ENCODE measurements at places on chromosomes 13 and 19. TPM values are rescaled to one million over a fixed set of nuclear protein-coding genes. Genes with fewer than 3 reads are reported as not detected.

DCT gene
- total RNA-seq: 0.19 TPM

MYADM gene
- 360 TPM for total RNA-seq

ZNF93 gene
- total RNA-seq: 4.2 TPM

ADPRHL1 gene
- total RNA-seq: 1.2 TPM

DNA sequence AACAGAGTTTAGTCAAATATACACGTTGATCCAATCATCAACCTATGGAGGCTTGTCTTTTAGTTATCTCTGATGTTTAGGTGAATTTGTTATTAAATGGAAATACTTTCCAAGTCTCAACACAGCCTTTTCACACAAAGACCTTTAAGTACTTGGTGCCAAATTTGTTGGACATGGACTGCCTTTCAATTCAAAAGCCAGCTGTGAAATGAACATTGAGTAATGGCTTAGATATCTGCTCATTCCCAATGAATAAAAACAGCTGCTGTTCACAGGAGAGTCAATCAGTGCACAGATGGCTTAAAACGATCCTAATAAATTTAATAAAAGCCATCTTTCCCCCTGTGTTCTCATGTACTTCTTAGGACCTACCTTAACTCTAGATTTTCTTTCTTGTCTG lies 19.9 kb upstream of the DHRS12 start:
- no peak for DNase-seq

GRCh38 chr13:111398715-111399299 lies 78.4 kb downstream of the TEX29 start:
- DNase-seq: no peak

- DNase-seq: peak; percentile 87
Measured at GRCh38 chr19:10230173-10230860, 814 bp downstream of the S1PR2 start.

DNA sequence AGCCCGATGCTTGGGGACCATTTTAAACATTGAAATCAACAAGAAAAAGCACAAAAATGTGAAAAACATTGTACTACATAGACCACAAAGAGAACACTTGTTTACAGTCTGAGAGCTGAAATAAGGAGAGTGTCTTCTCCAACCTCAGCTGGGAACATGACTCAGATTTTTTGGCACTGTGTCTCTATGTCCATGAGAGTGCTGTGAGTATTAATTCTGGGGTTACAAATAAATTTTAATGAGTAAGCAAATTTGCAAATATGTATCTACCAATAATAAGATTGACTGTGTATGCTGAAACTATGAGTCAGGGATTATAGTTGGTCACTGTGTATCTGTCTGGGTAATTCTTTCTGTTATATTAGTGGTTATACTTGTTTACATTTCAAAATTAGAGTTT lies 174.0 kb downstream of the DCT start:
- DNase-seq: no peak

GRCh38 chr13:33934951-33935371 lies 117.0 kb downstream of the RFC3 start:
- no peak for DNase-seq
